NCI-H1092 treated with DMSO at 0.1 percent for 48 hours (cell line): ENCODE measurements at places on chromosomes 16 and 17.

DNA sequence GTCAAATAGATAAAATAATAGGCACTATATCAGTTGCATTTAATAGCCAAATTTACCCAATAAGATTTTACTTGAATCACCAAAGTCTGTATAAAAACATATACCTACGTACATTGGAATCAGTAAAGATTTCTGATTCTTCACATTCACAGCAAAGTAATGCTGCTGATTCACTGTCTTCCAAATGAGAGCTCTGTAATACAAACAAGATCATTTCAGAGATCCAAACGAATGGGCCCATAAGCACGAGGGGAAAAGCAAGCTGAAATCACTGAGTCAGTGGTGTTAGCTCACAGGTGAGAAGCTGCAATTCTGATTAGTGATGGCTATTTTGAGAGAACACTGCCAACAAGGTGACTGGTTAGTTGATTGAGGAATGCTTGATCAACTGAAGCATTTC is 81.3 kb downstream of the SSH2 start:
- no peak for DNase-seq

GRCh38 chr16:49726155-49726554 is 129.8 kb downstream of the ZNF423 start:
- DNase-seq, result no peak

DNA sequence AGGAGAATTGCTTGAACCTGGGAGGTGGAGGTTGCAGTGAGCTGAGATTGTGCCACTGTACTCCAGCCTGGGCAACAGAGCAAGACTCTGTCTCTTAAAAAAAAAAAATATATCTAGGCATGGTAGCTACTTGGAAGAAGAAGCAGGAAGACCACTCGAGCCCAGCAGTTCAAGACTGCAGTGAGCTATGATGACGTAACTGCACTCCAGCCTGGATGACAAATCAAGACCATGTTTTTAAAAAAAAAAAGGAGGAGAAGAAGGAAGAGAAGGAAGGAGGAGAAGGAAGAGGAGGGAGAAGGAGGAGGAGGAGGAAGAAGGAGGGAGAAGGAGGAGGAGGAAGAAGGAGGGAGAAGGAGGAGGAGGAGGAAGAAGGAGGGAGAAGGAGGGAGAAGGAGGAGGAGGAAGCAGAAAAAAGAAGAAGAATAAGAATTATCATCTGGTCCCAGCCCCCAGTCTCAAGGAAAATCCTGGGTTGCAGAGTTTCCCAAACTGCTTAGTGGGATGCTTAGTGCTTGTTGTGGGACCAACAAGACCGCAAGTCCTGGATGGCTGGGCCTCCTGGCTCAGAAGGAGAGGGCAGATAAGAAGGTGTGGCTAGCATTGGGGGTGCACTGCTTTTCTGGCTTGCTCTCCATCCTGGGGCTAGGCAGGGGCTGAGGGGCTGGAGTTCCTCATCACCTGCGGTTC is 3.7 kb upstream of the DRC7 start:
- DNase-seq, result no peak

DNA sequence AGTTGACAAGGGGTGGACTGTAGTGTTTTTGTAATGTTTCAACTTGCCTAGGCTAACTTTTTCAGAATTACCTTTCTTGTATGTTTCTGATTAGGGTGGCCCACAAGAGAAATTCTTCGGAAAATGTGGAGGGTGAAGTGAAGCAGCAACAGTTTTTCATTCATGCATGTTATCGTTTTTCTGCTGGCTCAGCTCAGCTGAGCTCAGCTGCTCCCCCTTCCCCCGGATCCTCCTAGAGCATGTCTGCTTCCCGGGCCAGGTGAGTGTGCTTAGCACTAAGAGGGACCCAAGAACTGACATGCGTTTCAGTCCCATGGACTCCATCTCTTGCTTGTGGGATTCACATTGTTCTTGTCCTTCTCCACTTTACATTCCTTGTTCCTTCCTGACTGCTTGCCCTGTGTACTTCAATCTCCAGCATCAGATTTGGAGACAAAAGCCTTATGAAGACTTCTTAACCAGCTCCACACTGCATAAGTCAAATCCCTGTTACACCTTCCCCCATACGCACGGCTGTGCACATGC is 33.6 kb downstream of the SCPEP1 start:
- DNase-seq, result no peak

DNA sequence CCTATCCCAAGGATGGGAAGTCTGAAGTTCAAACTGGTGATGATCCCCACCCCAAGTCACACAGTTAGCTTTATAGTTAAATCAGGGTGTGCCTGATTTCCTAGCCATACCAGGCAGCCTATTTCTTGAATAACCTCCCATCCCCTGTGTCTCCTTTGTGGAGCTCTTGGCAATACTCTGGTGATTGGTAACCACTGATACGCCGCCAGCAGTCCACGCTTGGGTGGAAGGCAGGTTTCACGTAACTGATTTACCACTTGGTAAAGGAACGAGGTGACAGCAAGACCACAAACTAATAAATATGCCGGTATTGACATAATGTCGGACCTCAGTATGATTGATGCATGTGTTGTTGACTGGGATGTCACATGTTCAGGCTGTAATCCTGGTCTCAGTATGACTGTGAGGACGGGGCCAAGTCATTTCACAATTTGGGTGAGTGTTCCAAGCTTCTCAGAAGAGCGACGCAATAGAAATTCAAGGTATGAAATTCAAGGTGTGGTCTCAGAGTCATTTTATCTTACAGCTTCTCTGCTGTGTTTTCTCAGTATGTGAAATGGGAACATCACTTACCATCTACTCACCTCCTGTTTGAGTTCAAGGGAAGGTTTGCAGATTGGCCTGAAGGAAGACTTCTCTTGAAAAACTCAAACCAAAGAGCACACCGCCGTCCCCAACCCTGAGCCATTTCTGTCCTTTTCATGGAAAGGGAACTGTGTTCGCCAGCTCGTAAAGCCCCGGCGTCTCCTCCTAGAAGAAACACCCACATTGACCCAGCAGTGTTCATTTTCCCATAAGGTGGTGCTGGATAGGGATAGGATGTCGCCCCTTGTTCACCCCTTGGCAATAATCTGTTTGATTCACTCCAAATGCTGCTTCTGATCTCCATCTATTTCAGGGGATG is 678.9 kb downstream of the WWOX start:
- DNase-seq, result no peak

DNA sequence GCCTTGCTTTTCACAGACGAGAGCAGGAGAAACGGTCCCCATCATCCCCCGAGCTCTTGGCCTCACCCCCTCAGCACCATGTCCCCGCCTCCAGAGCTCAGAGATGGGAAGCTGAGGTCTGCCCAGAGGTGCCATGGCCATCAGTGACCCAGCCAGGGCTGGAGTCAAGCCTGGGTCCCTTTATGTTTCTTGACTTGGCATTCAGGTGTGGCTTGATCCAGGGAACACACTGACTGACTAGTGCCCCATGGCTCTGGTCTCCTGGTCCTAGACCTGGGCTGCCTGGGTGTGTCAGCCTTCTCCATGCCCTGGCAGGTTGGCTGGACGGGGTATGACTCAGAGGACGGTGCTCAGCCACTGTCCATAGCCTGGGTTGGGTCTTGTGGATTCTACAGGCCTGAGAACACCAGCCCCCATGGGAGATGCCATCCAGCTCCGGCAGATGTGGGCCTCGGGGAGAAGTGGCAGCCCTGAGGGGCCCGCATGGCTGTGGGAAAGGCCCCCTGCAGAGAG is 54.2 kb downstream of the ZFPM1 start:
- no peak for DNase-seq

DNA sequence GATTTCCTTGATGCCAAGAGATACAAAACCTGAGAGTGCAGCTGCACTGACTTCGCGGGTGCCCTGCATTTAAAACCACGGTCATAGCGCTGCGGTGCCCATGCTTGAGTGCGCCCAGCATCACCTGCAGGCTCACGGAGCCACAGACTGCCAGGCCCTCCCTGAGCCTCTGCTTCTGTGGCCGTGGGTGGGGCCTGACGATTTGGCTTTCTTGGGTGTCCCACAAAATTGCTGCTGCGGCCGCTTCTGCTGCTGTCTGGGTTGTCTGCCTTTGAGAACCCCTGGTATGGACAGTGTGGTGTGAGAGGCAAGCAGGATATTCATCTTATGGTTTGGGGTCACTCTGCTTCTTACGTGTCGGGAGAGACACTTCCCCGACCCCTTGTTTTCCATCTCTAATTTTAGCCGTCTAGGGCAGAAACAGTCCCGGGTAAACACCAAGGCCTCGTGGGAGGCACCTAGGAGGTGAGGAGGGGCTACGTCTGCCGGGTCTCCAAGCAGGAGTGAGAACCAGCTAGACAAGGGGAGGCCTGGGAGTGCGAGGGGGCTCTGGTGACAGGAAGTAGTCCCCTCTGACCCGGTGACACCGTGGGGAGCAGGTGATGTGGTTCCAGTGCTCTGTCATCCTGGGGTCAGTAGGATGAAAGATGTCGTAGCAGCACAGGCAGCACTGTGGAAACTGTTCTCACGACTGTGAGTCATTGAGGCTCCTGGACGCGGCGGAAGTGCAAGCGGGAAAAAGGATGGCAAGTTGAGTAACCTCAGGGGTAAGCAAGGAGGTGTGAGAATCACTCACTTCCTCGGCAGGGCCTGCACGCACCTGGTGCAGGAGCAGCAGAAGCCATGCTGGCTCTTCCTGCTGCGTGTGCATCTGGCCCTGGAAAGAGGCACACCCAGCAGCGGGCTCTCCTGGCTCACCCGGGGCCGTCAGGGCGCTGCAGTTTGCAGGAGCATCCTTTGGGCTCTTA is 176.3 kb downstream of the RPTOR start:
- no peak for DNase-seq

- DNase-seq, result no peak
Observed at GRCh38 chr17:28547096-28547622, 5.3 kb downstream of the UNC119 start.

- no peak for DNase-seq
Observed at GRCh38 chr17:73465953-73466230, 154.1 kb upstream of the CDC42EP4 start.

GRCh38 chr17:17235212-17236174 is 1.5 kb downstream of the FLCN start:
- no peak for DNase-seq

DNA sequence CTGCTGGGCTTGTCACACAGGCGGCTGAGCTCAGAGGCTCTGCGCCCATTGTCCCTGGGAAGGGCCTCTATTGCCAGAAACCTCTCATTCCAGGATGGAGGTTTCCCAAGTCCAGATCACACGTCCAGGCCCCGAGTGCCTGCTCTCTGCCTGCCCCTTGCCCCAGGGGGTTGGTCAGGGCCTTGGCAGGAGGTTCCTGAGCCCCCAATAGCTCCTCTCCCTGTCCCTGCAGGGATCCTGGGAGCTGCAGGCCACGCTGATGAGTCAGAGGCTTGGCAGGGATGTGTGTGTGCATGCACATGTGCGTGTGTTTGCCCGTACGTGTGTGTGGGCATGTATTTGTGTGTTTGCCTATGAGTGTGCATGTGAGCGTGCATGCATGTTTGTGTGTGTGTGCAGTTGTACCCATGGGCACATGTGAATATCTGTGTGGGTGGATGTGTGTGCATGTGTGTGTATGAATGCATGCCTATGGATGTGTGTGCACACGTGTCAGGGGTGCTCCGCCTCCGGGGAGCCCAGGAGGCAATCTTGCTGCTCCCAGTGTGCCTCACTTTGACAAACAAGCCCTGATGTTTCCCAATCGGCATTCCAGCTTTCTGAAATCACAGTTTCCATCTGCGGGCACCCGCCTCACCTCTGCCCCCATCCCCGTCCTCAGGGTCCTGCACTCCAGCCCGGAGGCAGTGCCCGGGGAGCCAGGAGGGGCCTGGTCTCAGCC is 98.4 kb upstream of the GSE1 start:
- no peak for DNase-seq

DNA sequence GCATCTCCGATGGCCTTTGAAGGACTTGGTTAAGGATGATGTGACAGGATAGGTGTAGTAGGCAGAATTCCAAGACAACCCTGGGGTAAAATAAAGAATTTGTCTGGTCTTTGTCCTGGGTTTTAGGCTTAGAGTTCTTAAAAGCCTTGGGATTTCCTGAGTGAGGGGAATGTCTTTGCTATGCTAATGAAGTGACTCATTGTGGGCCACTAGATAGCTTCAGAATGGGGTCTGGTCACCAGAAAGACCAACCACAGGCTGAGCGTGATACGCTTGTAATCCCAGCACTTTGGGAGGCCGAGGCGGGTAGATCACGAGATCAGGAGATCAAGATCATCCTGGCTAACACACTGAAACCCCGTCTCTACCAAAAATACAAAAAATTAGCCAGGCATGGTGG is 182.8 kb upstream of the TOX3 start:
- DNase-seq, result no peak
